Chondrocyte (in vitro differentiated cells): ENCODE measurements at places on chromosomes 2 and 18. TPM values are rescaled to one million over a fixed set of nuclear protein-coding genes. Genes with fewer than 3 reads are reported as not detected.

DNA sequence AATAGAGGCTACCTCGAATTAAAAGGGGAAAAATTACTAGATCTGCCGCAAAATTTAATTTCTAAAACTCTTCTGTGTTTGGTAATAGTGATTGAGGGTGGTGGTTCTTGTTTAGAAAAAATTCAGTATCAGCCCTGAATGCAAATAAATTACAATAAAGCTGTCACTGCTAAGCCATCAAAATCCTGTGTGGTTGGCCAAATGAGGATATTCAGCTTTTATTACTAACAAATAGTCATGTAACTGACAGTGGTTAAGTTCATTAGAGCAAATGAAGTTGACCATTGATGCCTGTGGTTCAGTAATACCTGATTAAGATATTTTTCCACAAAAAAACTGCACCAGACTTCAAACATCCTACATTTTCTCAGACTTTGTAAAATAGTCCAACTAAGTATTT, 14.4 kb downstream of the PPP1CB start:
- DNase-seq, result no peak

- DNase-seq, result peak; percentile 74
Measured at GRCh38 chr2:240135706-240136012, 446 bp downstream of the COPS9 start.

- no peak for DNase-seq
Measured at GRCh38 chr2:28522481-28522880, 26.6 kb downstream of the PLB1 start.

DNA sequence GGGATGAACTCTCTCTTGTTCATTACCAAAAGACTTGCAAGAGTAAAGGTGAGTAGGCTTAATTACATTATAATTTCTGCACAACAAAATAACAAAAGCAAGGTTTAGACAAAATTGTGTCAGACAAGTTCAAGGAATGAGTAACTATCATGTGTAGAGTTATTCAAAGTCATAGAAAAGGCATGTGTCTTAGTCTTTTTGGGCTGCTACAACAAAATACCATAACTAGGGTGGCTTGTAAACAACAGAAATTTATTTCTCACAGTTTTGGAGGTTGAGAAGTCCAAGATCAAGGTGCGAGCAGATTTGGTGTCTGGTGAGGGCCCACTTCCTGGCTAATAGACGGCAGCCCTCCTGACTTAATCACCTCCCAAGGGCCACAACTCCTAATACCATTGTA, 37.6 kb downstream of the IL1R2 start:
- DNase-seq, result no peak

GRCh38 chr2:205858881-205859441, 176.7 kb downstream of the NRP2 start:
- no peak for DNase-seq

DNA sequence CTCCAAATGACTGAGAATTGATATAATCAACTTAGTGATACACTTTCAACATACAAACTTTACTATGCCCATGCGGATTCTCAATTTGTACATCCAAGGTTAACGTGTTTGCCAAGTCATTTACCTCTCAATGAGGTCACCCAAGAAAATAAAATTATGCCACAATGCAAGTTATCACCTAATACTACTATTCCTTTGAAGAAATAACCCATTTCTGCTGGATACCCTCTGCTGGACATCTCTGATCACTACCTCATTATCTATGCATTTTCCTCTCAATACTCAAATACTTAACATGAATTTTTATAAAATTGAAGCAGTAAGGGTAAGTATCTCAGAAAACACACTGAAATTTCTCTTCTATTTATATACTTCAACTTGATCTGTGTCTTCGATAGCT, 12.7 kb downstream of the HNRNPLL start:
- no peak for DNase-seq

DNA sequence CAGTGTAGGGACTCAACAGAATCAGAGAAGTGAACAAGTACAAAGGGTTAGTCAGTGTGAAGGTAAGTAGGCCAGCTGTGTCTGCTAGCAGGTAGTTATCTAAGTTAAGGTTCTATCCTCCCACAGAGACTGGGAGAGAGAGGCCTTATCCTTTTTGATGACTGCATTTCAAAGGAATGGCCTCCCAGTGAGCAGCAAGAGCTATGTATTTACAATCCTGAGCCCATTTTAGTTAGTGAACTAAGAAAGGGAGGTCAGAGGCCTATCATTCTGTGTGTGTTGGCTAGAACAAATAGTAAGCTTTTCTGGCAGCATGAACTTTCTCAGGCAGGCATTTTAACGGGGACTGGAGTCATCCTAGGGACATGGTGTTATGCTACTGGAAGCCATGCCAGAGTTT, 182.9 kb downstream of the VWC2L start:
- DNase-seq, result no peak

- DNase-seq, result no peak
Measured at GRCh38 chr18:30775629-30776028, 266.9 kb downstream of the DSC3 start.

- DNase-seq, result no peak
Measured at GRCh38 chr2:100537918-100538317, 24.9 kb upstream of the PDCL3 start.

Gene FLACC1
- 1.4 to 2.1 TPM (median 1.5 TPM) in 3 replicates for total RNA-seq

Gene ADGRF3
- 0.10 to 0.85 TPM (median 0.12 TPM) in 3 replicates for total RNA-seq

Gene UPP2
- total RNA-seq, result 0.60 TPM in 1 of 3 replicates, not detected in the others
